ENCODE measurements at places on chromosomes 6 and 20.
A peak's percentile ranks its signal among the peaks of the same experiment; 100 is the strongest.

DNA sequence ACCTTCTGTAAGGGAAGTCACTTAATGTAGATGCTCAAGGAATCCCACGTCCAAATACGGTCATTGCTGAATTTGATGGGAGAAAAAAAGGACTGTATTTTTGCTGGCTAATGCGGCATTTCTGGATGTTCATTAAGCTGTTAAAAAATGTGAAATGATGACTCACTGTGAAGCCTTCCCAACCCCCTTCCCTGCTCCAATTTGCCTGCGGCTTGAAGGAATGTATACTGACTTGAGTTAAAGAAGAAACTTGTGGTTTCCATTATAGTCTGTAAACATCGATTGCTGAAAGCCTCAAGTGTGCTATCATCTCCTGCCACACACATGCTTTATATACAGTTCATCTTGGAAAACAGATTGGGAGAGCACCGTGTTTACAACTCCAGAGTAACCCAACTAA is 249.1 kb upstream of the JAG1 start:
- no peak for DNase-seq

DNA sequence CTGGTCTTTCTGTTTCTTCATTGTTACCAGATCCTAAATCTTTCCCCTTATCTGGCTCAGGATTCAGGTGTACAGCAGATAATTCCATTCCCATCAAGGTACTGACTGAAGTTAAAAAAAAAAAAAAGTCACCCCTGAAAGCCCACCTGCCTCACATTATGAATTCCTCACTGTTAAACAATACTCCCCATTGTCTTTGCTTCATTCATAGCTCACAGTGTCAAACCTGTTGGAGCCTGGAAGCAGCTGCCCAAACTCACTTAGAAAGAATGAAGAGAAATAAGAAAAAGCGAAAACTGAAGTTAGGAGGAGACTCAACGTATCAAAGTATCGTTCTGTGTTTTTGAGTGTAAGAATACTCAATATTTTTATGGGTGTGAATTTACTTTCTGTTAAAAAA is 1.8 kb upstream of the DCBLD1 start:
- DNase-seq, result no peak

DNA sequence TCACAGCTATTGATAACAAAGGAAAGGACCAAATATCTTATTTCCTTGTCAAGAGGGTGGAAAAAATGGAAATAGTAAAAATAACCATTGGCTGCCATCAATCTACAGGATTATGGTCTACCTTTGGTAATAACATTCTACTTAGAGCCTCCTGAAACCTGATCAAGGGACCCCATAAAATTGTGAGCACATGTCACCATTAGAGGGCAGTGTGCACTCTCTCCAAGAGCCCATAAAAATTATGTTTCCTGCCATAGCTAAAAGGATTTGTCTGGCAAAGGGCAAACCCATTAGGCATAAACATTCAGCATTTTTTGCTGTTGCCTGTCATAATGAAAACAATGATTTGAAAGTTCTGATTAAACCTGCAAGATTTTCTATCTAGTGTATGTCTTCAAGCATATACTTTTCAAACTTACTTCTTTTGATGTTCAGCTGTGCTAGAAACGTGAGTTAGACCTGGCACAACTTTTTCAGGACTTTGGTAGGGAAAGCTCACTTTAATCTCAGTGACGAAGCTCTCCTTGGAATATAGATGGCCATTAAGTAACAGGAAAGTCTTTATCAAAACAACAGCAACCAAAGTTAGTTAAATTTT is 120.7 kb upstream of the ZFP64 start:
- peak; percentile 50 for DNase-seq

- DNase-seq, result no peak
These were observed 9.3 kb downstream of the LPIN3 start for GRCh38 chr20:41349943-41350342.

All from endothelial cell (in vitro differentiated cells).